ENCODE measurements at places on chromosomes 4 and X. TPM values are rescaled to one million over a fixed set of nuclear protein-coding genes. Genes with fewer than 3 reads are reported as not detected.

DNA sequence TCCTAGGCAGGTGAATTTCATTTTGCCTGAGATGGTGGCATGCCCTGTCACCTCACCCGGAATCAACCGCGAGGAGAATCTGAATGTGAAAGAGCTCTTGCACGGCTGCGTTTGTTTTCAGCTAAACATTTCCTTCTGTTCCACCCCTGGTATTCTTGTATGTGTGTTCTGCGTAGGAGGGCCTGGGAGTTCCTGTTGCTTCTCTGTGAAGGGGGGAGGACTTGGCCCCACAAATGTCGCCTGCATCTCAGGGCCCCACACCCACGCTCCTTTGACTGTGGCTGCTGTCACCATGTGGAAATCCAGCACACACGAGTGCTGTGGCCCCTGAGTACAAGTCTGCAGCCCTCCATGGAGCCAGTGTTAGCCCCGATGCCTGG is 45.8 kb upstream of the CLCN4 start:
- no peak for DNase-seq

RASGEF1B gene
- 8.3 TPM for total RNA-seq

GRCh38 chrX:143240658-143241057 is 214.9 kb downstream of the SPANXN4 start:
- no peak for DNase-seq

PNMA6F gene
- not detected for total RNA-seq

SLC4A4 gene
- 27.2 TPM for total RNA-seq

- DNase-seq = no peak
Measured at GRCh38 chrX:66498672-66499296, 140.1 kb downstream of the EDA2R start.

ZMAT1 gene
- 4.7 TPM for total RNA-seq

GRCh38 chr4:108240366-108240765 is 71.6 kb upstream of the LEF1 start:
- no peak for DNase-seq

DNA sequence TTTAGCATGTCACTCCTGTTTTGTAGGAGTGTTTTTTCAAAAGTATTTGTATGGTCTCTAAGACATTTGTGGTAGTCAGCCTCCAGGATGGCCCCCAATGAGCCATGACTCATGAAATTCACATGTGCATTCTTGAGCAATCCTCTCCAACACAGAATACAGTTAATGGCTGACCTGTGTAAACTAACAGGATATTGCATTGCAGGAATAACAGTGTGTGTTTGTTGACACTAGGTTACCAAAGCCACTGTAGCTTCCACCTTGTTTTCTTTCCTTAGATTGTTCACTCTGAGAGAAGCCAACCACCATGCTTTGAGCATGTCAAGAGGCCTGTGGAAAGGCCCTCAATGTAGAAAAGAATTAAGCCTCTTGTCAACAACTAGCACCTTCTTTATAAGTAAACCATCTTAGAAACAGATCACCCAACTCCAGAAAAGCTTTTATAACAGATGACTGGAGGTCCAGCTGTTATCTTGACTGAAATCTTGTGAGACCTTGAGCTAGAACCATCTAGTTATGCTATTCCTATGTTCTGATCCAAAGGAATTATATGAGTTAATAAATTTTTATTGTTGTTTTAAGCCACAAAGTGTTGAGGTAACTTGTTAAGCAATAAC is 28.5 kb downstream of the TBCK start:
- no peak for DNase-seq

RAB9B gene
- total RNA-seq = 2.8 TPM

- DNase-seq = no peak
Measured at GRCh38 chr4:80179637-80180161, 17.6 kb upstream of the PRDM8 start.

- DNase-seq = no peak
Measured at GRCh38 chrX:506341-506740, 119.6 kb upstream of the PPP2R3B start.

PPAT gene
- total RNA-seq = 20.6 TPM

POF1B gene
- 19.7 TPM for total RNA-seq

DNA sequence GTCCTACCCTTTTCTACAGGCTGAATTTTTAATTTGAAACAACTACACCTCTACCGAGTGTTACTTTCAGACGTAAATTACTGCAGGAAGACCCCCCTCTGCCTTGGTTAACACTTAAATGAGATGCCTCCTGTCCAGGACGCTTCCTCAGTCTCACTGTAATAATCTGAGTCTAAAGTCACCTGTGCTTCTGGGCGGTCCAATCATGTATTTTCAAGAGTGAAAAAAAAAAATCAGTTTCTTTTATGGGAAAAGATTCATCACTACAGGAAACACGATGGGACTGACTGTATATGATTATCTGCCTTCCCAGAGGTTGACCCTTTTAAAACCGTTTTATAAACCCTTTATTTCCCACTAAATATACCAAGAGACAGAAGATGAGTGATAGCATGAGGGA is 776 bp downstream of the RBM47 start:
- no peak for DNase-seq

AFM gene
- 2.9 TPM for total RNA-seq

UXT gene
- total RNA-seq = 96.4 TPM

ABLIM2 gene
- total RNA-seq = 2.6 TPM

MSL3 gene
- 34.0 TPM for total RNA-seq

ASB12 gene
- not detected for total RNA-seq

DNA sequence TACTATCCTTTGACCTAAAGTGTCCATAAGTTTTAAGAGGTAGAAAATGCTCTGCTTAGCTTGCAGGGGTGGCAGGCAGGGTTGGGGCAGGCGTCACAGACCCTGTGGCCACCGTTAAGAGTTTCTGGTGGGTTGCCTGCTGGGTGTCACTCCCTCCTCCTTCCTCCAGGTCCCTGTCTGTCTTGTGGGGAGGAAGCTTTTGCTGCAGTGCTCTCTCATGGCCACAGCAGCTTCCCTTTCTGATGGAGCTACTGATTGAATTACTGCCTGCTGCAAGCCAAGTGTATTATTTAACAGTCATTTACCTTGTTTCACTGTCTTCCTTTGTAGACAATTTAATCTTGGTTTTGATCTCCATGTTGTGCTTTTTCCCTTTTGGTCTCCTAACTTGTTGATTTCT is 384.6 kb downstream of the IDS start:
- DNase-seq = no peak

PNMA3 gene
- total RNA-seq = 4.3 TPM

GRCh38 chr4:169971456-169972015 is 54.7 kb downstream of the MFAP3L start:
- DNase-seq = no peak

DCLK2 gene
- total RNA-seq = 24.9 TPM

- DNase-seq = no peak
Measured at GRCh38 chr4:108867476-108867875, 104.6 kb upstream of the ETNPPL start.

DNA sequence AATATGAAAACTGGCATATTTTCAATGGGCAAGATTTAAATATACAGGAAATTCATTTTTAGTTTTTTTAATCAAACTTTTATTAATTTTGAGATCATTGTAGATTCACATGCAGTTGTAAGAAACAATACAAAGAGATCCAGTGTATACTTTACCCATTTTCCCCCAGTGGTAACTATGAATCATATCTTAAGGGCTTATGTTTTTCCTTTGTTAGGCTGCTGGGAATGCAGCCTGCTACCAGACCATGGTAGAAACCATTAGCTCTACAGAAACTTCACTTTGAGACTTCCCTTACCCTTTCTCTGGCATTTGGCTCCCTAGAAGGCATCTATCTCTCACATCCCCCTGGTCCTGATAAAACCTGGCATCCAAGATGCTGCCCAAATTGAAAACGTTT is 147.6 kb upstream of the EOLA2 start:
- DNase-seq = no peak

DNA sequence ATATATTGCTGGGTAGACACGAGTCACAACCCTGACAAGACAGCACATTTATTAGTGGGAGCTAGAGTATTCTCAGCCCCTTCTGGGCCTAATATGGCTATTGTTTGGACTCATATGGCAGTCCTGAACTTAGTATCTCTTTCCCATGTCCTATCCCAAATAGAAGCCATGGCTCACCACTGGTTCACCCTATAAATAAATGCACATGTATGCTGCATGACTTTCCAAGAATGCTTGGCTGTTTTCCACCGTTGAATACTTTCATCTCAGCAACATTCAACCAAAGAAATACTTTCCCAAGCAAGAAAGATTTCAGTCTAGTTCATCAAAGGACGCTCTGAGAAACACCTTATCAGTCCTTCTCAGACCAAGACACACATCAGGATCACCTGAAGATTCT is 36.7 kb downstream of the SMPX start:
- DNase-seq = no peak

- DNase-seq = no peak
Measured at GRCh38 chrX:9471571-9471985, 6.7 kb downstream of the TBL1X start.

- no peak for DNase-seq
Measured at GRCh38 chrX:9693307-9694001, 72.2 kb downstream of the GPR143 start.

- DNase-seq = no peak
Measured at GRCh38 chr4:4361883-4362282, 25.0 kb upstream of the NSG1 start.

RNF150 gene
- total RNA-seq = 7.3 TPM

DNA sequence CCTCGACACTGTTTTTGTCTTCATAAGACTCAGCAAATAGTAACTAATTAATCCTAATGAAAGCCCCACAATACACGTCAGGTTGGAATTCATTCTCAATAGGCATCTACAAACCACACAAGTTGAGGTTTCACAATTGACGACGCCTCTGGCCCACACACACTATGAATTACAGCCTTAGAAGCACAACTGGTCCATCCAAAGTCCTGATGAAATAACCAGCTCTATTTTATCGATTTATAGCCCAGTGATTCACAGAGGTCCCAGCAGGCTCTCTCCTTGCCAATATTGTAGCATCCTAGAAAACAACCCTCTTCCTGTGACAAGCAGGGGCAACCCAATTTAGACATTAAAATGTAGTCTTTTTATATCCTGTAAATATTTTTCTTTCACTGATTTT is 112.1 kb downstream of the NR3C2 start:
- DNase-seq = no peak

- no peak for DNase-seq
Measured at GRCh38 chr4:10130178-10130888, 13.7 kb upstream of the WDR1 start.

CXCL11 gene
- not detected for total RNA-seq

GAGE10 gene
- not detected for total RNA-seq

DNA sequence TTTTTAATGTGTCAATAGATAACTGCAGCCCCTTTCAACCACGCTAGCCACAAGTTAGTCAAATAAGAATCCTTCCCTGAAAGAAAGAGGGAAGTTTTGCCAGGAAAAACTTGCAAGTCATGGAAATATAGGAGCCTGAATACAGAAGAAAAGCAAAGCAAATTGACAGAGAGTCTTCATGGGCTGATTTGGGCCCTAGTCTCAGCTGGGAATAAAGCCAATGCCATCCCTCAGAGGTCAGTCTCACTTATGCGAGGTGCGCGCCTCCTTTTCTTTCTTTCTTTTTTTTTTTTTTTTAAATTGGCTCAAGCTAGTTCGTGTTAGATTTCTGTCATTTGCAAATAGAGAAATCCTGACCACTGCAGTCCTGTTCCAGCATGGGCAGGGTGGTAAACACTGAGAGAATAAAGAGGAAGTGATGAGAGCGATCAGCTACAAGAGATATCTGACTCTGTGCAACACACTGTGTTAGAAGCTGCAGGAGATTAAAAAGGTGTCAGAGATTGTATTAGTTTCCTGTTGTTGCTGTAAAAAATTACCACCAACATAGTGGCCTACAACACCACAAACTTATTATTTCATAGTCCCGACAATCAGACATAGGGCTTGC is 299.7 kb downstream of the LDB2 start:
- DNase-seq = no peak
